ENCODE measurements at places on chromosomes 6 and 20.

GRCh38 chr6:160431791-160432404 is 83.7 kb downstream of the SLC22A3 start:
- no peak for DNase-seq

DNA sequence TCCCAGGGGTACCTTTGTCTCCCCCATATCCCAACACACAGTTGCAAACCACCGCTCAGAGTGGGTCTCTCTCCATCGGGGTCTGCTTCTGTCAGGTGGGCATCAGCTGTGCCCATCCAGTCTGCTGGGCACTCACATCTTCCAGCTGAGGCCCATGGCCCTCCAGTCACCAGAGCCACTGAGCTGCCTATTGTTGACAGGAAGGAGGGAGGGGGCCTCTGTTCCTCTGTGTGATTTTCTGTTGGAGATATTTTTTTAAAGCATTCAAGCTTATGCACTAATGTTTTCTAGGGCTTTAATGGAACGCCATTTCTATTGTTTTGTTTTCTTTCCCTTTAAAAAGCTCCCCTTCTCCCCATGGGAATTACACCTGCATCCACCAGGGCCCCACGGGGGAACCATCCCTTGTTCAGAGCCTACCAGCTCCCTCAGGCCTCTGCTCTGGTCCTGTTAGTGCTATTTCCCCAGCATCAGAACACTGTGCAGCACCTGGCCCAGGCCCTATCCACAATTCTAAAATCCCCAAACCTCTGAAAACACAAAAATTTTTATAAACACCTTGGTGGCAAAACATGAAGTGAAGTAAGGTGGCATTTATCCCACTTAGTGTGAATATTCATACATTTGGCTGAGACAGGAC is 326.2 kb downstream of the CD83 start:
- DNase-seq, result no peak

DNA sequence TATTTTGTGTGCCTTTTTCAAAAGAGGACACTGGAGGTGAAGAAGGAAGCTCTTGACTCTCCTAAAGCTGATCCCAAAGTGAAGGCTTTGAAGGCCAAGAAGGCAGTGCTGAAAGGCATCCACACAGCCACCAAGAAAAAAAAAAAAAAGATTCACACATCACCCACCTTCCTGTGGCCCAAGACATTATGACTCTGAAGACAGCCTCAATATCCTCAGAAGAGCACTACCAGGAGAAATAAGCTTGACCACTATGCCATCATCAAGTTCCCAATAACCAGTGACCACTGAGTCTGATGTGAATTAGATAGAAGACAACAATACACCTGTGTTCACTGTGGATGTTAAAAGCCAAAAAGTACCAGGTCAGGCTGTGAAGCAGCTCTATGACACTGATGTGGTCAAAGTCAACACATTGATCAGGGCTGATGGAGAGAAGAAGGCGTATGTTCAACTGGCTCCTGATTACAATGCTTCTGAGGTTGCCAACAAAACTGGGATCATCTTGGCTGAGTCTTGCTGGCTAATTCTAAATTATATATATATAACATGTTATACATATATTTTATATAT is 59.4 kb downstream of the PLCG1 start:
- DNase-seq, result no peak

- no peak for DNase-seq
These were observed 38.9 kb upstream of the FRMD1 start for GRCh38 chr6:168117942-168118341.
